Suppressor macrophage treated with lipopolysaccharide for 4 hours (primary cell): ENCODE measurements at places on chromosomes 7 and 10.

DNA sequence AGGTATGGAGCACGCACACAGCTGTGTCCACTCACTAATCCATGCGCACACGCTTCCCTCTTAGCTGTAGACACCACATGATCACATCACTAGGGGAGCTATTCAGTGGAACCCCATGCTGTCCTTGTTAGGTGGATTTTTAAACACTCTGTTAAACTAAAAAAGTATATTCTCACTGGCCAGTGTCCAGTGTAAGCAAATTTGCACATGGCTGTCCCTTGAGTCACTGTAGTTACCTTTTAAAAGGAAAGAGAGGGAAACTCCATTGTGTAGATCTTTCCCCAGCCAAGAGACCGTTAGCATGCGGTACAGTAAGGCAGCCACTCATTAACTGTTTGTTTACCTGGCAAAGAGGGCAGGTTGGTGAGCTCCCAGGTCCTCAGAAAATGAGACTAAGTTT lies 81.6 kb upstream of the INSYN2A start:
- no peak for DNase-seq

DNA sequence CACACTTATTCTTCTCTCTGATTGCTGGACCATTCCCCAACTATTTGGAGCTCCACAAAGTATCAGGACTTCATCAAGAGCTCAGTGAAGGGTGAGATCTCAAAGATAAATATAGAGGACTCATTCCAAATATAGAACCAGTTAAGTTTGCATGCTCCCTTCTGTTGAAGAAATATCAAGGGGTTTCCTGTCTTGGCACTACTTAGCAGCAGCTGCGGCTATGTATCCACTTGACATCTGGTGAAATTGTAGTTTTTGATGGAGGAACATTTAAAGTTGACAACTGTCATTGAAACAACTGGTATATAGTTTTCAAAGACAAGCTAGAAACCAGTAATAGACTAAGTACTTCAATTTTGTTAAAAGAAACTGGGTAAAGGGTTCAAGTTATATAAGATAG lies 1.0 kb upstream of the SPAG6 start:
- DNase-seq, result no peak

- DNase-seq, result no peak
Observed at GRCh38 chr10:78559661-78560340, 509.0 kb upstream of the ZMIZ1 start.

GRCh38 chr7:21028186-21028585 lies 241.5 kb upstream of the SP8 start:
- no peak for DNase-seq

GRCh38 chr7:128810473-128810872 lies 18.7 kb downstream of the CCDC136 start:
- DNase-seq, result no peak

DNA sequence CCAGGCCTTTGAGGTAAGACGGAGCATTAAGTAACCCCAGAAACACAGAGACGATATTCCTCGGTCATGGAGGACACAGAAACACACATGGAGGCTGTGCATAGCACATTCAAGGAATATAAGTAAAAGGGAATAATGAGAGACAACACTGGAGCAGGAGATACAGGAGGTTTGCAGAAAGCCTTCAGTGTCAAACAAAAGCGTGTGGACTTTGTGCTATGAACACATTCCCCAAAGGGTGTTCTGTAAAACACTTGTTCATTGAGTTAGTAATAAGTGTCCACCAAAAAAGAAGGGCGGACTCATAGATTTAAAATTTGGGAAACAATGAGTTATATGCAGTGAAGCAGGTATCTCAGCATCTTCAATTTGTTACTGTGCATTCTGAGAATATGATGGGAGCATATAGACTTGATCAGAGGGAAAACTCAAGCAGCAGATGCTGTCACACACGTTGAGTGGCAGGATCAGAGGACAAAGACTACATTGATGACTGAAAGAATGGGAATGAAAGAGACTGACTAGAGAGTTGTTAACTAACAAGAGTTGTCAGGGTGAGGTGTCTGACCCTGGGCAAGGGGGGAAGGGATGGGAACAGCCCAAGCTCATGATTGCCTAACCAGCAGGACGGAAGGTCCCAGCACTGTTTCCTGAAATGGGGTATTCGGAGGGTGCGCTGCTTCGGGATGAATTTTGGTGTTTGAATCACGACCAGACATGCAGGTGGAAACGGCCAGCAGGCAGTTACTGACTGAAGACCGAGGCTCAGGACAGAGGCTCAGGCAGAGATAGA lies 85.2 kb upstream of the VIPR2 start:
- no peak for DNase-seq

DNA sequence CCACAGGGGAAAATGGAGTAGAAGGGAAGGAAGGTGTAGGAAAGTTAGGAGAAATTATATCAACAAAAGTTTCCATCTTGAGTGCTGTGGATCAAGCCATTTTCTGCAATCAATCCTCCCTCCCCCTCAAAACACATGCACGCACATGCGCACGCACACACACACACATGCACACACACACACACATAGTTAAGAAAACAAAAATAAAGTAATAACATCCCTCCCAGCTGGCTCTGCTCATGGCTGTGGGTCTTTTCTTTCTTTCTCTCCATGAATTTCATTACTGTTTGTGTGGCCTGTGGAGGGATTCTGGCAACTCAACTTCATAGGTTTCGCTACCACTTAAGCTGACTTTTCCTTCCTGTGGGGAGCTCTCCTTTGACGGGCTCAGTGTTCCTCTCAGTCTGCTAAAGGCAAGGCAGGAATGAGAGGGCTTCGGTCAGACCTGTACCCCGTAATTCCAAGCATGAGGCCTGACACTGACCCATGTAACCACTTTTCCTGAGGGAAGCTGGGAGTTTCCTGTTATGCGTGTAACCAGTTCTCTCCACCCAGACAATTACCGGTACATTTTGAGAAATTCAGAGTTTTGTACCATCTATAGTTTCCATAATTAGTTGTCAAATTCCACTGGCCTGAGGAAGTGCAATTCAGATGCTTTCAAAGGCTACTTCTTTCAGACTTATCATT lies 79.8 kb downstream of the ZNF92 start:
- no peak for DNase-seq

DNA sequence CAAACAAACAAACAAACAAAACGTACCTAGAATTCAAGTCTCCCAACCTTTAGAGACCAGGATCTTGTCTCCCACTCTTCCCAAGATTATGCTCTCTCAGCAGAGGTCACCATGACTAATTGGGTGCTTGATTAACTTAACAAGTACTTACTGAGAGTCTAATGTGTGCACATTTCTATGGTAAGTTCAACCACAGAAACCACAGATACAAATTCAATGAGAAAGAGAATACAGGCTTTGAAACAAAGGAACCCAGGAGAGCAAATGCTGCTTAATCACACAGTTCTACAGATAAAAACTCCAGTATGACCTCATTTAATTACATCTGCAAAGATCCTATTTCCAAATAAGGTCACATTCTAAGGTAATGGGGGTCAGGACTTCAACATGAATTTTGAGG lies 142.8 kb downstream of the DNAJC1 start:
- DNase-seq, result no peak

DNA sequence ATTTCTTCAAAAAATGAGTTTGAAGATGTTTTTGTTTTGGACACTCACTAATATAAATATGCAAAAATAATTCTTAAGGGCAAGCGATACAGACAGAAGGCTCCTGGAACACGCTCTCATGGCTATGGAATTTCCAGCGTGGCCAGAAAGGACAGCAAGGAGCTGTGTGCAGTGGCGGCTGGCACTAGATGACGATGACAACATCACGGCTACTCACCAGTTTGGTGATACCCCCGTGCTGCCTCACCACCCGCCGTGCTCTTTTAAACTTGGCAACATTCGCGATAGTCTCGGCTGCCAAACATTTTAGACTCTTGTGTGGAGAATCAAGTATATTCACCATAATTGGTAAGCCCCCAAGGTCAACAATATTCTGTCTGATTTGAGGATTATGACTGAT lies 54.9 kb downstream of the ODAD2 start:
- no peak for DNase-seq

- peak; percentile 29 for DNase-seq
Observed at GRCh38 chr10:24503461-24504320, 220.0 kb downstream of the ARHGAP21 start.

GRCh38 chr7:12722636-12723605 lies 35.5 kb downstream of the ARL4A start:
- no peak for DNase-seq

DNA sequence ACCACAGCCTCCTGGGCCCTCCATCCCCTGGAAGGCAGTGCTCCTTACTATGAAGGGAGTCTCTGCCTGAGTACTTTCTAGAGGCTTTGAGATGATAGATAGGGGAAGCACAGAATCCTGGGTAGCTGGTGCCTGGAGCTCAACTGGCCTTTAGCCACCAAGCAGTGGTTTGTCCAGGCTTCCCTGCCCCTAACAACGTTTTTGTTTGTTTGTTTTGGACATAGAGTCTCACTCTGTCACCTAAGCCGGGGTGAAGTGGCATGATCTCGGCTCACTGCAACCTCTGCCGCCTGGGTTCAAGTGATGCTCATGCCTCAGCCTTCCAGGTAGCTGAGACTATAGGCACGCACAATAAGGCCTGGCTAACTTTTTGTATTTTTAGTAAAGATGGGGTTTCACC lies 289.4 kb downstream of the PLXNA4 start:
- DNase-seq, result no peak

DNA sequence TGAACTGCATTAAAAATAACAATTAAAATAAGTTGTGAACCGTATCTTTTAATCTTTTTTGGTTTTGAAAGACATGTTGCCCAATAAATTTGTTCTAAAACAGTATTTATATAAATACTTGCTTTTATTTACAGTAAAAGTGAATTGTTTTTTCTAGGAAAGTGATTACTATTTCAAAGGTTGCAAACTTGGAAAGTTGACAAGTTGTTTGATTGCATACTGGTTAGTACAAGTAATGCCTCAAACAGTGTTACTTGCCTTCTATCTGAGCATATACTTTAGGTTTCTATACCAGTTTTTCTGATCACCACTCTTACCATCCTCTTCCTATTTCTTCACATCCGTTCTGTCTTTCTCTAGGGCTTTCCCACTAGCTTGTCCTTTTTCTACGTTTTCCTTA lies 212.6 kb downstream of the FOXP2 start:
- DNase-seq, result no peak

- DNase-seq, result peak; percentile 61
Observed at GRCh38 chr10:70192326-70192968, 22.1 kb upstream of the SAR1A start.

- no peak for DNase-seq
Observed at GRCh38 chr7:134287916-134288659, 28.6 kb downstream of the SLC35B4 start.

GRCh38 chr7:54989453-54990225 lies 29.2 kb upstream of the EGFR start:
- DNase-seq, result no peak

- DNase-seq, result no peak
Observed at GRCh38 chr7:50599385-50599784, 34.2 kb upstream of the DDC start.

DNA sequence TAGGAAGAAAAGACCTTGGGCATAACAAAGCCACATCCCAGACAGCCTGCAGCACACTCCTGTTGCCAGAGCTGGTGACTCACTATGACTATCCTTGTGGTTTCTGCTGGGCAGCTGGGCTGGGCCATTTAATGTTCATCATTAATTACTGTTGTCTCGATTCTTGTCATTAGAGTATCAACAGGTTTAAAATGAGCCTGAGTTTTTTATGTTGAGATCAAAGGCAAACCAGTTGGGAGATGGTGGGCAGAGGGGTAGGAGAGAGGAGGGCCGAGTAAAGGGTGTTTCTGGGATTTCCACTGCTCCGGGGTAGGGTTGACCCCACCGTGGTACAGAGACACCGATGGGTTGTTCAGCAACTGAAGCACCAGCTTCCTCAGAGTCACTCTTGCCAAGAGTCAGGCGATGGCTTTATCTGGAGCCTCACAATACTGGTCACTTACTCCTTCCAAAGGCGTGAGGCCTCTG lies 128.7 kb upstream of the LYZL1 start:
- DNase-seq, result no peak

DNA sequence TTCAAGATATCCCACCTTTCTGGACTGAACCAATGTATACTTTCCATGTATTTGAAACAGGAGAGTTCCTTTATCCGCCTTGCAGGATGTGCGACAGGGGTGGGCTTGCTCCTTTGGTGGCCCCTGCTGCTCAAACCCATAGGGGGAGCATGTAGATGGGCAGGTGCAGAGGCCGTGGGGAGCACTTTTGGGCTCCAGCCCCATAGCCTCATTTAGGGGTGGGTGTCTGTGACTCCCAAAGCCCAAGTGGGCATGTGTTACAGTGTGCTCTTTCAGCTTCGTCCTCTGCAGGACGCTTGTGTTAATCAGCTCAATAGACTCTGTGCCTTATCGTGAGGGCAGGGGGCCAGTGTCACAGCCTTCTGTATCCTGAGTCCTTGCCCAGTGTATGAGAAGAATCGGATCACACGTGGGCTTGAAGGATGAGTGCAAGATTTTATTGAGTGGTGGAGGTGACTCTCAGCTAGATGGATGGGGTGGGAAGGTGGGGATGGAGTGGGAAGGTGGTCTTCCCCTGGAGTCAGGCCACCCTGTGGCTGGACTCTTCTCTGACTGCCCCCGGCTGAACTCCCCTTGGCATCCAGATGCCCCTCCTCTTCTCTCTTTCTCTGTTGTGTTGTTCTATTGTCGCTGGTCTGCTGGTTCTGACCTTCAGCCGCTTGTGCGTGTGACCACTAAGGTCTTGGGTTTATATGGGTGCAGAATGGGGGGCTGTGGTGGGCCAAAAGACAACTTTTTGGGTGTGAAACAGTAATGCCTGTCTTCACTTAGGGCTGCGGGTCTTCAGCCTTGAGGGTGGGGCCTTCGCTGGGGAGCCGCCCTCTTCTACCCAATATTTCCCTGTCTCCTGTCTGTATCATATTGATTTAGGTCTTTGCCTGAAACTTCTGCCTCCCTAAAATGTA lies 262.2 kb downstream of the GLRX3 start:
- DNase-seq, result no peak

DNA sequence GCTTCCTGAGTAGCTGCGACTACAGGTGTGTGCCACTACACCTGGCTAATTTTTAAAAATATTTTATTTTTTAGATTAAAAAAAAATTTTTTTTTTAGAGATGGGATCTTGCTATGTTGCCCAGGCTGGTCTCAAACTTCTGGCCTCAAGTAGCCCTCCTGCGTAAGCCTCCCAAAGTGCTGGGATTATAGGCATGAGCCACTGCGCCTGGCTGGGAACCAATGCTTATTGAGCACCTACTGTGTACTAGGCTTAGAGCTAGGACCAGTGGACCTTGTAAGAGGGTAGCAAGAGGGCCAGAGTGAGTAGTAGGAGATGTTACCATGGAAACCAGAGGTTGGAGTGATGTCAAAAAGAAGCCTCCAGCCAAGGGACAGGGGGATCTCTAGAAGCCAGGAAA lies 31.2 kb downstream of the COL26A1 start:
- no peak for DNase-seq
